ENCODE measurements at places on chromosomes 7 and 10.

DNA sequence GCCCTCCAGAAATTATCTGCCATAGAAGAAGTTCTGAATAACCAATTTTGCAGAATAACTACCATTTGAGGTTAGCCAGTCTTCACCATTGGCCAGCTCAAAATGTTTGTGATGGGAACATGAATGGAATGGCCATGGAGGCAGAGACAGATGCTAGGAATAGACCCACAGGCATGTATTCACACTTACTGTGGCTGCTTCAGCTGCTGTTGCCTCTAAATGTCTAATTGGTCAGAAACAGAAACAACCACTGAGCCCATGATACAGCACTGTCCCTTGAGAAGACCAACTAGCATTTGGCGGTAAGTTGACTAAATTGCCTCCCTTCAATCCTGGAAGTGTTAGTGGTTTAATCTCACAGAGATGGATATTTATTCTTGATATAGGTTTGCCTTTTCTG, 38.6 kb upstream of the TAS2R16 start:
- DNase-seq, result no peak

GRCh38 chr7:34900891-34901513, 136.3 kb downstream of the DPY19L1 start:
- DNase-seq, result no peak

GRCh38 chr10:63268149-63268797, 135.1 kb downstream of the NRBF2 start:
- peak; percentile 31 for DNase-seq

DNA sequence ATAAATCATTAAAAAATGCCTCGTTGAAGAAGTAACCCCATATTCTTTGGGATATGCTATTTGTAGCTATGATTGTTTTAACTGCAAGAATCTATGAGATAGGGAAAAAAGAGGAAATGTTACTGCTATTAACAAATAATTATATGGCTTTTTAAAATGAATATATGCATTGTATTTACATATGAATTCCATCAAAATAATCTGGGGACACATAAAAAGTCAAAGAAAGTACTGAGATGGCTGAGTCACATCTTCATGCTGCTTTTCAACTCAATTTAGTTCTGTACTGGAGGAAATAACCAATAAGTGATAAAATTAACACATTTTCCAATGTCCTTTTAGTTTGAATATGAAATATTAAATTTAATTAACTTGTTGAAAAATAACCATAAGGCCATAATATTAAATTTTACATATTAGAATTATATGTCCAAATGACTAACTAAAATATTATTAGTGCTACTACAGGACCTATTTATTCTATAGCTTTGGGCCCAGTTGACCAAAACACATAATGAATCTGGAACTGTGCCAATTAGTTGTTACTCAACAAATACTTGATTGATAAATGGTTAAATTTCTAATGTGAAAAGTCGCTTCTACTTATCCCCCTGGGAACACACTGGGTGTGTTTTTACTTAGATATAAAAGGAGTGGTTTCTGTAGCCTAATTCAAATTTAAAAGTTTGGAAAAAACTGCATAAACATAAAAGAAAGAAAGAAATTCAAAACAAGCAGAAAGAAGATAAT, 214.6 kb upstream of the PFKP start:
- no peak for DNase-seq

GRCh38 chr10:13808556-13809391, 222.0 kb downstream of the PRPF18 start:
- DNase-seq, result no peak

GRCh38 chr10:28949005-28950004, 272.0 kb downstream of the BAMBI start:
- no peak for DNase-seq

DNA sequence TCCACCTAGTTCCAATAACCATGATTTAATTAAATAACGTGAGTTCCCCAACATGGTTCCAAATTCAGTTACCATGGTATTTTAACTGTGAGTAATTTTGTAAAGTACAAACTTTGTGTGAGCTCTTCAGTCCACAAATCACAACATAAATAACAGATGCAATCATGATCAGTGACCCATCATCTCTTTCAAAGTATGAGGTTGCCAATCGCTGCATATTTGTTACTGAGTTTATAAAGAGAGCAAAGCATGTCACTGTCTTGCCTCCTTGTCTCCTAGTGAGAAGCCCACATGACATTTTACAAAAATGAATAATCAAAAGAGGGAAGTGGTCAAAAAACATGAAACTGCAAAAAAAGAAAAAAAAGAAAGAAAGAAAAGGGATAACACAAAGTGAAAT, 69.1 kb upstream of the PDSS1 start:
- DNase-seq, result no peak

- no peak for DNase-seq
Observed at GRCh38 chr10:75532253-75532924, 101.0 kb downstream of the LRMDA start.

GRCh38 chr10:123720536-123720935, 54.4 kb downstream of the GPR26 start:
- no peak for DNase-seq

GRCh38 chr7:131225619-131226513, 101.8 kb upstream of the MKLN1 start:
- DNase-seq, result no peak

DNA sequence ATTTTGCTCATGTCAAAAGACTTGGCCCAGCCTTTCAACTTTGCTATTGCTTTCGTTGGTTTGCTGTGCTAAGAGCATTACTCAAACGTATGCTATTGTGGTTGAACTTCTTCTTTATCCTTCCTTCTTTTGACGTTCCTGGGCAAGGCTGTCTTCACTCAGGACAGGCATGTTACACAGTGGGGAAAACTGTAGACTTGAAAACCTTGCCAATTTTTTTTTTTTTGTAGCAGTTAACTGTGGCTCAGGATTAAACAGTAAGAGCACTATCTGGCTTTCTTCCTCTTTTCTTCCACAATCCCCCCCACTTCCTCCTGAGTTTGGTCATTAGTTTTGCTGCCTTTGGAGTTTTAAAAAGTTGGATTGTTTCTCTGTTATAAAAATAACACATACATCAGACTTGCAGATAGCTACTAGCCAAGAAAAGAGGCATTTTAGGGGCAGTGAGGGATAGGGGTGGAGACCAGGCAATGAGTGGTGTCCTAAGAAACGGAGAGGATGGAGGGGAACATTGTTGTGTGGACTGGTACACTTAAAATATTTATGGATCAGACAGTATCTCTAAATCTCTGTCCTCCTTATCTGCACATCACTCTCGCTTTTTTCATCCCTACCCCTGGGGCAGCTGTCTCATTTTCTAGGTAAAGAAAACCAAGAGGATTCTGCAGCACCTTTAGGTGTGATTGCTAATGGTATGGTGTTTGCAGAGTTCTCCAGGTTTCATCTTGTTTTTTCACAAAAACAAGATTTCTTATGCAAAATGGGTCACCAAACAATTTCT, 181.7 kb downstream of the LRMDA start:
- DNase-seq, result peak; percentile 27

- DNase-seq, result no peak
Observed at GRCh38 chr7:93592588-93593266, 18.2 kb upstream of the CALCR start.

DNA sequence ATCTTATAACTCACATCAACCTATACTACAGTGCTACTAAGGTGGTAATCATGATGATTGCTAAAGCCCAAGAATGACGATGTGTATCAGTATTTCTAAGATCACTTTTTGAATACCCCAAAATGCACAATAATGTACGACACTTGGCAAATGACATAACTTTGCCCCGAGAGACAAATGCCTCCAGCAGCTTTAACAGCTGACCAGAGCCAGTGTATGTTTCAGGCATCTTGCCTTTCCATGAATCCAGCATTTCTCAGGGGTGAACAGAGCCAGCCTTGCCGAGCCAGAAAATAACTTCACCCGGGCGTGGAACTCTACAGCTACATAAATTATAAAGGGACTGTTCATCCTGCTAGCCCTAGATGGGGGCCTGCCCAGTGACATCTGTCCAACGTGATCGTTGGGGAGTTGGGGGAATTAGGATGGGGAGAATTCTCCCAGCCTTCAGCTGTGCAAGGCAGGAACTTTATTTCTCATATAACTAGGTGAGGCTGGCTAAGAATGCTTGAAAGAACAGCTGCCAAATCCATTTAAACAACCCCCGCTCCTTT, 1.8 kb downstream of the IGFBP3 start:
- no peak for DNase-seq

- DNase-seq, result peak; percentile 93
Observed at GRCh38 chr10:112949875-112950507, at the start of gene TCF7L2. Gene TCF7L2, plus strand, starts transcription at chr10:112950247. Its CDS starts 510 bp downstream, at chr10:112950757.

GRCh38 chr7:114759347-114760062, 162.4 kb upstream of the MDFIC start:
- DNase-seq, result no peak

DNA sequence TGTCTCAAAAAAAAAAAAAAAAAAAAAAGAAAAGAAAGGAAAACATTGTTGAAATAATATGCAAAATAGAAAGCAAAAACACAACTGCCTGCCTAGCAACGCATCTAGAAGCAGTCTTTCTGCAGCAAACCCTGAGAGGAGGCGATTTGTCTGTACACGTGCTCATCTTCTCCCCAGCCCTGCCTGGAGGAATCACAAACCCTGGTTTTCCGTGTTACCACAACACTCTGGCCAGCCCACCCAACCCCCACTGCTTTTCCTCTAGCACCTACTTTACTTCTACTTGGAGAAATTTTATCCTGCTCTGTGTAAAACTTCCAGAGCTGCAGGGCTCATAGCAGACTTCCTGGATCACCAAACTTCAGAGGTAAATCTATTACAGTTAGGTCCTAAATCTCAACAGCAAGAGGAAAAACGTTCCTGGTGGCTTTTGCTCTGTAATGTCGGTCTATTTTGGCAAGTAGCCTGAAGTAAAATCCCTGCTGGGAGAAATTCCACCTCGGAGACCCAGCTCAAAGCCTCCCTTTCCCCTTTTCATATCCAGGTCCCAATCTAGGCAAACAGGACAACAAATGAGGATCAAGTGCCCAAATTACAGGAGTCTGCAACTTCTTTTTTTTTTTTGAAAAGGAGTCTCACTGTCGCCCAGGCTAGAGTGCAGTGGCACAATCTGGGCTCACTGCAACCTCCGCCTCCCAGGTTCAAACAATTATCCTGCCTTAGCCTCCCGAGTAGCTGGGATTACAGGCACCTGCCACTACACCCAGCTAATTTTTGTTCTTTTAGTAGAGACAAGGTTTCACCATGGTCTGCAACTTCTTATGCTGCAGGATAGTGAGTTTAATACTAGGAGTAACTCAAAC, 91.6 kb downstream of the DNMBP start:
- no peak for DNase-seq

- DNase-seq, result no peak
Observed at GRCh38 chr10:114482480-114483304, 78.4 kb upstream of the AFAP1L2 start.

DNA sequence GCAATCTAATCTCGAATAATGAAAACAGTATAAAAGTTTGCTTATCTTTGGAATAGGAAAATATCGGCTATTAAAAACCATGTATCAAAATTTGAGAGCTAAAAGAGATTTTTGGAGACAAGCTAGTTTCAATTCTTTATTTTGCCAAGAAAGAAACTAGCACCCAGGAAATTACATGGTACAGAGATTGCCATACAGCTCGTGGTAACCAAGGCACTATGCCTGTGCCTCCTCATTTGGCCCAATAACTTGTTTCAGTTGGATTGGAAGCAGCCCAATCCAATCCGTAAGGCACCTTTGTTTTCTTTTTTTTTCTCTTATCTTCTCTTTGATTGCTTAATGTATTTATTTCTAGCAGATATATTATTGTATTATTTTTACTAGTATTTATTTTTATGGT, 55.0 kb downstream of the GNAI1 start:
- no peak for DNase-seq

All from NCI-H2171 treated with DMSO at 0.1 percent for 48 hours (cell line).